ENCODE measurements at places on chromosomes 13 and 19.

DNA sequence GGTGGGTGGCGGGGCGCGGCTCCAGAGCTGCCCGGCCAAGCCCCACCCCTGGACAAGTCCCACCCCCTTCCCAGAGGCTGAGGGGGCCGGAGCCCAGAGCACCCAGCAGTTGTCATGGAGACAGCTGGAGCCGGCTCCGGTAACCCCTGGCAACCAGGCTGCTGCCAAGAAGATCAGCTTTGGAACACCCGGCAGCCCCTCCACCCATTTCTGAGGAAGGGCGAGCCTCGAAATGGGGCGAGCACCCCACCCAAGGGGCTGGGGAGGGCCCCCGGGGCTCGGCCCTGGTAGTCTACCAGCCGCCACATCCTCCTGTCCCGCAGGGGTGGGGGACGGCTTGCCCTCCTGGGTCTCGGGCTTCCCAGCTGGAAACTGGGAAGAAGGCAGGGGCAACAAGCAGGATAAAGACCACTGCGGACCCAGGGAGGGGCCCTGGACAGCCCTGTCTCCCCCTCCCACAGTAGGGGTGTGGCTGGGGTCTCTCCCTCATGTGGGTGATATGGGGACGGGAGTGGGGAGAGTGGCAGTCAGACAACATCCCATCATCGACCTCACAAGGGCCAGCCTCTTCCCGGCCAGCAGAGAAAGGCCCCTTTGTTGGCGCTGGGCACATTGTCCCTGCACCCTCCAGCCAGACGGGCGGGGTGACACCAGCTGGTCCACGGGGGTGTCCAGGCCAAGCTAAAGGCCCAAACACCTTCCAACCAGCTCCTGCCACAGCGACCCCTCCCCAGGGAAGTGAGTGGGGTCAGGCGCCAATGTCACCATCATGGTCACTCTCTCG is 1.5 kb downstream of the CERS1 start:
- no peak for DNase-seq

- DNase-seq = no peak
Measured at GRCh38 chr19:18137657-18138339, 15.2 kb upstream of the PIK3R2 start.

- DNase-seq = no peak
Measured at GRCh38 chr19:11338569-11339253, 746 bp downstream of the RAB3D start.

GRCh38 chr19:46559203-46559602 is 41.9 kb upstream of the CALM3 start:
- DNase-seq = no peak

DNA sequence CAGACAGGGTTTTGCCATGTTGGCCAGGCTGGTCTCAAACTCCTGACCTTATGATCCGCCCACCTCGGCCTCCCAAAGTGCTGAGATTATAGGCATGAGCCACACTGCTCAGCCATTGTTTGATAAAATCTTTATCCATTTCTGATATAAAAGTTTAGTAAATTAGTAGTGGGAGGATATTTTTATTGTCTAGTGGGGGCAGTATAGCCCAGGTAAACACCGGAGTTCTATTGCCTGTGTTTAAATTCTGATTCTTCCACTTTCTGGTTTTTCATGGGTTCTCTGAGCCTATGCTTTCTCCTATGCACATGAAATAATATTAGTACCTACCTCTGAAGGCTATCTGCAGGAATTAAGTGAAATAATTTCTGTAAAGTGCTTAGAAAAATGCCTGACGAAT is 20.1 kb upstream of the ARHGEF18 start:
- DNase-seq = no peak

DNA sequence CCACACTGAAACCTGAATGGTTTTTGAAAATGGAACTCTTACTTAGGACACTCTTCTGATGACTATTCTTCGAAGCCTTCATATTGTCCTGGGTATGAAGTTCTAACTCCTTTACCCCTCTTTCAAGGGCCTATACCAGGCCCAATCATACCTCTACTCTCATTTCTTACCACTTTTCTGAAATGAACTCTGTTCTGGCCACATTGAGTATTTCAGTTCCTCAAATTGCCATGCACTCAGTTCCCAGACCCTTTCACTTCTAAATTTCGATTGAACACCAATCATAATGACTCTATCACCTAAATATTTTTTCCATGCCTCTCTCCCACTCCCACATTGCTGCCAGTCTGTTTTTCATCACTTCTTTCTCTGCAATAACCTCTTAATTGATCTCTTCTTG is 53.7 kb downstream of the LACC1 start:
- no peak for DNase-seq

DNA sequence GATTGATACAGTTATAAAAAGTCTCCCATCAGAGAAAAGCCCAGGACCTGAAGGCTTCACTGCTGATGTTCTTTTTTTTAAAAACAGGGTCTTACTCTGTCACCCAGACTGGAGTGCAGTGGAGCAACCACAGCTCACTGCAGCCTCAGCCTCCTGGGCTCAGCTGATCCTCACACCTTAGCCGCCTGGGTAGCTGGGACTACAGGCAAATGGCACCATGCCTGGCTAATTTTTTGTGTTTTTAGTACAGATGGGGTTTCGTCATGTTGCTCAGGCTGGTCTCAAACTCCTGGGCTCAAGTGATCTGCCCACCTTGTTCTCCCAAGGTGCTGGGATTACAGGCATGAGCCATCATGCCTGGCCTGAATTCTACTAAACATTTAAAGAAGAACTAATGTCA is 33.1 kb downstream of the TEX29 start:
- DNase-seq = no peak

DNA sequence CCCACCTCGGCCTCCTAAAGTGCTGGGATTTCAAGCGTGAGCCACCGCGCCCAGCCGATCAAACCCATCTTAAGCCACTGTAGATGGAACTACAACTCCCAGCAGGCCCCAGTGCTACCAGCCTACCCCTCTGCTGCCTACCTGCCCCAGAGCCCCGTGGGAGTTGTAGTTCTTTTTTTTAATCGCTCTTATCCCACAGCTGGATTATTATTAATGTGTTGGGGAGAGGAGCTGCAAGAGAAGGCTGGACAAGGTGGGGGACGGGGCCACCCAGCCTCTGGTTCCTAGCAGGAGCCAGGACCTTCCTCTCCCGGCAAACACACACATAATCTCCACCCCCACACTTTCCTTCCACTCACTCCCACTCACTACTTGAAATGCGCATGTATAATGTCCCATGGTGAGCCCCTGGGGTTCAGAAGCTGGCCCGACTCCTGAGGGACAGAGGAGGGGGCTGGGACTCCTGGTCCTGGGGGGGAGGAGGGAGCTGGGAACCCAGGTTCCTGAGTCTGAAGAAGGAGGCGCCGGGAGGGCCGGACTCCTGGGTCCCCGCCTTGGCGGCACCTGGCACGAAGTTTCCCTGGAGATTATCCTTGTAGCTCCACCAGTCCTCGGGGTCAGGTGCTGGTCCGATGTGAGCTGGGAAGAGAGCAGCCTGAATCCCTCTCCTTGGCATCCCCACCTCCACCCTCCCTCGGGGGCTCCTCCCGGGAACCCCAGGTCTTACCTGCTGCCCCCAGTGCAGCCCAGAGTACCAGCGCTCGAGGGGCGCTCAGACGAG is 958 bp downstream of the CA11 start:
- DNase-seq = peak; percentile 61

- no peak for DNase-seq
Measured at GRCh38 chr13:92901739-92902138, 324.9 kb upstream of the GPC6 start.

DNA sequence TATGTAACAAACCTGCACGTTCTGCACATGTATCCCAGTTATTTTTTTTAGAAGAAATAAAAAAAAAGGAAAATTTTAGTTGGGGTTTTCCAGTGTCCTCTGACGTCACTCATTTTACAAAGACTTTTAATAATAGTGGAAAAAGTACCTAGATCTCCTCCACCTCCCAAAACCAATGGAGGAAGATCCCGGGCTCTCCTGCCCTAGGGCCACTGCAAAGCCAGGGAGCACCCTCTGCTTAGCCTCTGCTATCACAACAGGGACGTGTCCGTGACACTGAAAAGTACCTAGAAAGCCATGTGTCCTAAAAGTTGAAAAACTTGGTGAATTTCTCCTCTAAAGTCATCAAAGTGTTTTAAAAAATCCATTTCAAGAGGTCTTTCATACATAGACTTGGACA is 46.7 kb upstream of the IRS2 start:
- DNase-seq = no peak

DNA sequence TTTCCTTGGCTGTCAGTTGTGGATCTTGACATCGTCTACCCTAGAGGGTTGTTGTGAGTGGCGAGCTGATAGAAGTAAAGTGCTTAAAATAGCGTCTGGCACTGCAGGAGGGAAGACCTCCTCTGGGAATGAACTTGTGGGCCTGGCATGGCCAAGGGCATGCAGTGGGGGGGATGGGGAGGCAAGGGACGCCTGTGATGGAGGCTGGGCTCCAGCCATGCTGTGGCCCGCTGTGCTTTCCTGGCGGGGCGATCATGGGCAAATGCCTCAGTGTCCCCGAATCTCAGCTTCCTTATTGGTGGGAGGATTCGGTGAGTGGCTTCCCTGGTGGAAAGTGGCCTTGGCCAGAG is 10.7 kb downstream of the CARM1 start:
- no peak for DNase-seq

DNA sequence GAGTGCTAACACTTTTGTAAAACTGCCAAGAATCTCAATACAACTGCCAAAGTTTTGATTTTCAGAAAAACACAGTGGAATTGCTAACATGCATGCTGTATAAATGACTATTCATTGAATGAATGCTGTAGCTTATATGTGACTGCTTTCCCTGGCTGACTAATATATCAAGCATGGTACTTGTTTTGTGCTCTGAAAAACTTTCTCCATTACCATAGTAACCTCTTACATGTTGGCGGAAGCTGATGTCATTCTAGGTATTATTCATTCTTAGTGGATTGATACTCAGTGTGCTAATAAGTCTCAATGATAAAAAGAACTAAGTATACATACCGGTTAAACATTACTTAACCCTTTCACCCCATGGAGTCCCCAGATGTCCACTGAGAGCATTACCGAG is 166.1 kb upstream of the MYO16 start:
- DNase-seq = no peak

DNA sequence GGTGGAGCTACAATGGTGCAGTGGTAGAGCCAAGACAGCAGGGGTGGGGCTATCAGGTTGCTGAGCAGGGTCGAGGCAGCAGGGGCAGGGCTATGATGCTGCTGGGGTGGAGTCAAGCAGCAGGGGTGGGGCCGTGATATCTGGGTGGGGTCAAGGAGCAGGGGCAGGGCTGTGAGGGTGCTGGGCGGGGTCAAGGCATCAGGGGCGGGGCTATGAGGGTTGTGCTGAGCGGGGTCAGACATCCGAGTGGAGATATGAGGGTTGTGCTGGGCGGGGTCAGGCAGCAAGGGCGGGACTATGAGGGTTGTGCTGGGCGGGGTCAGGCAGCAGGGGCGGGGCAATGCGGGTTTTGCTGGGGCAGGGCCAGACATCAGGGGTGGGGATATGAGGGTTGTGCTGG is 14.7 kb downstream of the HCN2 start:
- DNase-seq = no peak

- DNase-seq = no peak
Measured at GRCh38 chr19:43407416-43408005, 7.2 kb upstream of the TEX101 start.

GRCh38 chr13:97380696-97381095 is 53.3 kb upstream of the RAP2A start:
- no peak for DNase-seq

DNA sequence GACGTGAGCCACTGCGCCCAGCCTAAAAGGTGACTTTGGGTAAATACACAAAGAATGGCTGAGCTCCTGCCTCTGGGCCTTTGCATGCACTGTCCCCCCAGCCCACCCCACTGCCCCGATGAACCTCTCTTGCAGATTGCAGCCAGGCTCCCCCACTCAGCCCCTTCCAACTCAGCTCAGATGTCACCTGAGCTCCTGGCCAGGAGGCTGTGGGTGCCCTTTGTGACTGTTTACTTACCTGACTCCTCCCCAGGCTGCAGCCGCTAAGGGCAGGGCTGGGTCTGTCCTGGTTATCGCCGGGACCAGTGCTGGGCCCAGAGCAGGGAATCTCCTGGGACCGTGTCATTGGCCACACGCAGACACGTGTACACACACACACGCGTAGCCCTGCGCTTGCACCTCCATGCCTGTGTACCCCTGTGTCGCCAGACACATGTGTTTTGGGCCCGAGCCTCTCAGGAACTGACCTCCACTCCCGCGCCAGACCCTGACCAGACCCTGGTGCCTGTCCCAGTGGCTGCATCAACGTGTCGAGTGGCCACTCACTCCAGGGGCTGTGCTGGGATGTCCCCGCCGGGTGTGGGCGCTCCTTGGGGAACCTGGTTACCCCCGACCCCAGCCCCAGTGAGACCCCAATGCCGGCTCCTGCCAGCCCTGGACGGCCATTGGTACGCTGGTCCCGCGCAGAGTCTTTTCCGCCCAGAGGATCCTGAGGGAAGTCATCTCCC is 18.7 kb downstream of the EFNA2 start:
- DNase-seq = no peak

- DNase-seq = no peak
Measured at GRCh38 chr19:55615543-55616394, 8.6 kb downstream of the ZNF784 start.

DNA sequence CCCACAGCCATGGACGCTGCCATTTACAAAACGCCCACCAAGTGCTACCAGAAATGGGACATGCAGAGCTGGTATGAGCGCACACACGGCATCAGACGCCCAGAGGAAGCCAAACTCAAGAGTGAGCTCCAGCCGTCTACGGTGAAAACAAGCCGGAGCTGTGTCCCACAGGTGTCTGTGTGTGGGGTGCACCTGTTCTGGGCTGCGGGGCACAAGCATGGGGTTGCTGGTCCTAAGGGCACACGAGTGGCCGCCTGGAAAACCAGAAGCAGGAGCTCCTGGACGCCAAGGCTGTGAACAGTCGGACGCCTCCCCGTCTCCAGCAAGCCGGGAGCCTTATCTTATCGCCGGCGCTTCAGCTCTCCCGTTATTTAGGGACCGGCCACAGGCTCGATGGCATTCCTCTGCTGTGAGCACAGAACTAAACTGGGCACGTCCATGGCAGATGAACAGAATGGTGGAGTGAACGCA is 1.3 kb downstream of the ADPRHL1 start:
- DNase-seq = no peak

DNA sequence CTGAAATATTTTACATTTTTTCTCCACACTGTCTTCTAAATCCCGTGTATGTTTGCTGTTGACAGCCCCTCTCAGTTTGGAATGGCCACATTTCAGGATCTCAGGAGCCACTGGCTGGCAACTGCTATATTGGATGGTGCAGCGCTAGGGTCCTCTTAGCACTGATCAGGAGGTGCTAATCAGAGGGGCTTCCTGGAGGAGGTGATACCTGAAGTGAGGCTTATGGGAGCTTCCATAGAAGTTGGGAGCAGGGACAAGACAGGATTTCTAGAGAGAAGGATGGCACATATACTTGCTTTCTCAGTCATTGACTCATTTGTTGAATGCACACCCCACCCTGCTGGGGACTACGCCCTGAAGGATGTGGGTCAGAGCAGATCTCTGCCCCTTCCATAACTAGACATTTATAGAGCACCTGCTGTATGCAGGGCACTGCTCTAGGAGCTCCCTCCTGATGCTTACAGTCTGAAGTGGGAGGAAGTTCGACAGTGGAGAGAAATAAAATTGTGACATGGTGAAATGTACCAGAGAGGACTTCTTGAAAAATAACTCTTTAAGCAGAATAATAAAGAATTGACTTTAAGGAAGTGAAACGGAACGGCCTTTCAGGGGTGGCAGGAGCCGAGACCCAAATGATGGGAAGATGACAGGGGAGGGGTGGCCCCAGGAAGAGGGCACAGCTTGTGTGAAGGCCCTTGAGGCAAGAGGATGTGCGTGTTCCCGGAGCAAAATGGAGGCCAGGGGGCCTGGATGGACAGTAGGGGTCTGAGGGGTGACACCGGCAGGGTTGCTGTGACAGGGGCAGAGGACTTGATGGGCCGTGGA is 13.1 kb downstream of the AP2A1 start:
- DNase-seq = no peak
